ENCODE measurements at places on chromosomes 13 and 19. TPM values are rescaled to one million over a fixed set of nuclear protein-coding genes. Genes with fewer than 3 reads are reported as not detected.

The HSD11B1L gene
- total RNA-seq, result 8.4 TPM

The TMPRSS9 gene
- not detected for total RNA-seq

The ADM5 gene
- total RNA-seq, result 0.47 TPM

The KLK2 gene
- total RNA-seq, result not detected

Data from endothelial cell of coronary artery (primary cell).